ENCODE measurements at places on chromosomes 4 and X. TPM values are rescaled to one million over a fixed set of nuclear protein-coding genes. Genes with fewer than 3 reads are reported as not detected.

Gene PARM1
- total RNA-seq = 0.51 TPM

Gene CT47B1
- total RNA-seq = not detected

Gene MAGEB1
- total RNA-seq = not detected

Gene AWAT2
- not detected for total RNA-seq

Gene PPEF2
- not detected for total RNA-seq

Gene DKK2
- total RNA-seq = not detected

Gene HSFX2
- 0.18 TPM for total RNA-seq

Gene MAGEA2
- 0.13 TPM for total RNA-seq

Gene GNRHR
- not detected for total RNA-seq

Gene FAM114A1
- 21.6 TPM for total RNA-seq

Gene PORCN
- total RNA-seq = 15.4 TPM

Gene SLC30A9
- total RNA-seq = 23.8 TPM

Gene GYG2
- 4.5 TPM for total RNA-seq

Gene CXorf58
- total RNA-seq = 0.07 TPM

Gene MGAT4D
- not detected for total RNA-seq

Gene CXCL11
- total RNA-seq = 0.20 TPM

Gene GAK
- total RNA-seq = 46.9 TPM

Gene PRKG2
- 0.74 TPM for total RNA-seq

Gene ARL9
- total RNA-seq = not detected

Gene DMRTC1B
- 0.17 TPM for total RNA-seq

Gene IL9R
- 0.13 TPM for total RNA-seq

Data from A549 treated with AZD2906 at 1 μM for 4 hours (cell line).